ENCODE measurements at places on chromosomes 4 and X.
A peak's percentile ranks its signal among the peaks of the same experiment; 100 is the strongest.

DNA sequence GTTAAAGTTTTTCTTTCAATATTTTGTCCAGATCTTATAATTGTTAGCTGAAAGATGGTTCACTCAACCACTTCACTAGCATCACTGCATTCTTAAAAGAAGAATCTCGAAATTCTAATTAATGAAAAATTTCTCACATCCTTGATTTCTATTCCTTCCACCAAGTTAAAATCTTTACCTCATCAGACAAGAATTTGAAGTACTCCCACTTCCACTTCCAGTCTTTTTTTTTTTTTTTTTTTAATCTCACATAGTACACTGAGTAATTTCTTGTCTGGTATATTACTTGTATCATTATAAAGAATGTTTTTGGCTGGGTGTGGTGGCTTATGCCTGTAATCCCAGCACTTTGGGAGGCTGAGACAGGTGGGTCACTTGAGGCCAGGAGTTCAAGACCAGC is 73.2 kb downstream of the FBXW7 start:
- no peak for DNase-seq

DNA sequence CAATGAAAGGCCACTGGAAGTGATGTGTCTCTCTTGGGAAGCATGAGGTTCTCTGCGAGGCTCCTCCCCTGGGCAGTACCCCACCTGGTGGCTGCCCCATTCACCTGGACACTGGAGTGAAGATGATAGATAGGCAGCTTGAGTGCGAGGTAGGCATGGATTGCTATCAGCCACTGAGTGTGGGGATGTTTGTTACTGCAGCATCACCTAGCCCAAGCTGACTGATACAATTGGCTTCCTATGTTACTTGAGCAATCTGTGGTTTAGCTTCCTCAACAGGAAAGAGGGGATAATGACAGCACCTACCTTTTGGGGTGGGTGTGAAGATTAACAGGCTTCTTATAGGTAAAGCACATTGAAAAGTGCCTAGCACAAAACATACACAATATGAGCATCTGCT is 30.8 kb downstream of the ADRA2C start:
- DNase-seq: no peak

GRCh38 chr4:146592019-146592418 is 46.7 kb upstream of the POU4F2 start:
- no peak for DNase-seq

DNA sequence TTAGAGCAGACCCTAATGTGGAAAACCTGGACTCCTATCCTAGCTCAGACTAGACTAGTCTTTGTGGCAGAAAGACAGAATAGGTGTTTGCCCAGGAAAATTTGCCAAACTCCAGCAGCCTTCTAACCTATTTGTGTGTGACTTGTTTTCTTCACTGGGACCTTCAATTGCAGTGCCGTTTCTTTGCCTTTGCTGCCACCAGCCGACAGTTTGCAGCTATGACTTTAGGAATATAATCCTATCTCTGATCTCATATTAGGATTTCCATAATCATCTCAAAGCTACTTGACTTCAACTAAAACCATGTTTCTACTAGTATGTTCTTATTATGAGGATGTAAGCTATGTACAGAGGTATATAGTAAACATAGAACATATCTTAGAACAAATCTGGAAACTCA is 60.2 kb upstream of the PGAM4 start:
- DNase-seq: no peak

- DNase-seq: no peak
Observed at GRCh38 chrX:129359269-129359668, 164.0 kb downstream of the SMARCA1 start.

DNA sequence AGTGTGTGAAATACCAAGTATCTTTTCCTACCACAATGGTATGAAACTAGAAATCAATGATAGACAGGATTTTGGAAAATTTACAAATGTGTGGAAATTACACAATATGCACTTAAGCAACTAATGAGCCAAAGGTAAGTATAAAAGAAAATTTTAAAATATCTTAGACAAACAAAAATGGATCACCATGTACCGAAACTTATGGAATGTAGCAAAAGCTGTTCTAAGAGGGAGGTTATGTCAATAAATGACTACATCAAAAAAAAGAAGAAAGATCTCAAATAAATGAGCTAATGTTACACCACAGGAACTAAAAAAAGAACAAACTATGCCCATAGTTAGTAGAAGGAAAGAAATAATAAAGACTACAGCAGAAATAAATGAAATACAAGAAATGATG is 1084.1 kb downstream of the TECRL start:
- DNase-seq: no peak

DNA sequence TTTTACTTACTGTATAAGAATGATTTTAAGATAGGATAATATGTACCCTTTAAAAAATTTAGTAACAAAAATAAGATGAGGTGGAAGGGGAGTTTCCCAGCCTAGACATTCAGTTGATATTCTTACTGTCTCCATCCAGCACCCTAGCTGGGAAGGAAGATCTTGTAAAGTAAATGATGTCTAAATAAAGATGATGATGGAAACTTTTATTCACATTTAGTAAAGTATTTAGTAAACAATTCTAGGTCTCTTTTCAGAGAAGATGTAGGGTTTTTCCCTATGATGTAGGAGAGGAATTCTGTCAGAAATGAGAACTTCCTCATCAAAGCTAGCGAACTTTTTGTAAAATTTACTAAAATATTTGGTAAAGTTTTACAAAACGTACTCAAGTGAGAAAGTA is 136.8 kb downstream of the RAPGEF2 start:
- no peak for DNase-seq

GRCh38 chr4:104494185-104494584 is 509 bp downstream of the CXXC4 start:
- no peak for DNase-seq

GRCh38 chr4:33482773-33483172 is 2761.5 kb downstream of the ARAP2 start:
- no peak for DNase-seq

GRCh38 chr4:7910263-7910896 is 29.3 kb downstream of the AFAP1 start:
- DNase-seq: no peak

DNA sequence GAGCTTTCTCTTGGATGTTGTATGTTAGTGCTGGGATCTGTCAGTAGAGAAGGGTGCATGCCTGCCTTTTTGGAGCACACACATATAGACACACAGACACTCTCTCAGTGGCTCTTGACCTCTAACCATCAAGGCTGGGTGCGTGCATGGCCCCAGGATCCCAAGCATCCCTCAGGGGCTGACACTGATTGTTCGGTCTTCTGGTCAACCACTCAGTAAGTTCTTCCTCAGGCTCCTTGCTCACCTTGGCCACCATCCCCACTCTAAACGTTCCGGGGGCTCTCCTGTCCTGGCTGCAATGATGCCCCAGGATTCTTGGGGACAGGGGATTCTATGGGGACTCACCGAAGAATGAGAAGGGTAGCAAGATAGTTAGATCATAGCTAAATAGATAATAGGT is 179.6 kb downstream of the SHOX start:
- DNase-seq: no peak

DNA sequence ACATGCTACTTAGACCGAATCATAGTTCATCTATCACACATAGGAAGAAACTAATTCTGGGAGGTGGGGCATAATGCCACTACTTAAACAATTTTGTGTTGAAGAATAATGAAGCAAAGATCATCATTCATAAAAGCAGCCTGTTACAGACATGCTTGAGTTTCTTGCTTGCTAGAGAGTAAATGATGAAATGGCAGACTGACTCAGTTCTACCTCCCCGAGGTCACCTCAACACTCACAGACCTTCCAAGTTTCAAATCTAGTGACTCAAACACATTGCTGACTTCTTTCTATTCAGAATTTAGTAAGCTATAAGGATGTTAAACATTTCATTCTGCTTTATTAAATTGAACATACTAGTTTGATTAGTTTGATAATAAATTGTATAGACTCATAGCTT is 636.5 kb upstream of the FRG1 start:
- DNase-seq: no peak

DNA sequence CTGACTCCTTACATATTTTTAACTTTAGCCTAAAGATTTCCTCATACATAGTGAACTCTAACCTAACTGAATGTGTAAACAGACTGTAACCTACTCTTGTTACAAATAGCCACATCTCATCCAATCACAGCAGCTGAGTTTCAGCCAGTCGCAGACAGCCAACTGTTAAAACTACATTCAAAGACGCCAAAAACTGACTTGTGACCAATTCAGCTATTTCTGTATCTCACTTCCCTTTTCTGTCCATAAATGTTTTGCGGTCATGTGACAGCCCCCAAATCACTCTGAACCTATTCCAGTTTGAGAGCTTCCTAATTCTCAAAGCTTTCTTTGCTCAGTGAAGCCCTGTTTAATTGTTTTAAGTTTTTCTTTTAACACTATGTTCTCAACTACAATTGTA is 2731.9 kb downstream of the ARAP2 start:
- no peak for DNase-seq

DNA sequence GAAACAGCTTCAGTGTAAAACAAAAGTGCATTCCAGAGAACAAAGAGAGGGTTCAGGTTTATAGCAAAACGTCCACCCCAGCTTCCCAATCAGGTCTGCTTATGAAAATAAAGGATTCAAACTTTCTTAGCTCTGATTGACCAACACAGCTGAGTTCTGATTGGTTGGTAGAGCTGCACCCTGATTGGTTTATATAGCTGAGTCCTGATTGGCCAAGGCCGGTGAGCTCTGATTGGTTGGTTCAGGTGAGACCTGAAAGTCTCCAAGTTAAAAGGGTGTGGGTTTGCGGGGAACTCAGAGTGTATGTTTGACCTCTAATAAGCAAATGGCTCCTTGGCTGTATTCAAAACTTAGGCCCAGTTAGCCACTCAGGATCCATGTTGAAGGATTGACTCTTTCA is 20.9 kb downstream of the CLRN2 start:
- no peak for DNase-seq

GRCh38 chr4:146243141-146243882 is 29.0 kb downstream of the REELD1 start:
- no peak for DNase-seq

DNA sequence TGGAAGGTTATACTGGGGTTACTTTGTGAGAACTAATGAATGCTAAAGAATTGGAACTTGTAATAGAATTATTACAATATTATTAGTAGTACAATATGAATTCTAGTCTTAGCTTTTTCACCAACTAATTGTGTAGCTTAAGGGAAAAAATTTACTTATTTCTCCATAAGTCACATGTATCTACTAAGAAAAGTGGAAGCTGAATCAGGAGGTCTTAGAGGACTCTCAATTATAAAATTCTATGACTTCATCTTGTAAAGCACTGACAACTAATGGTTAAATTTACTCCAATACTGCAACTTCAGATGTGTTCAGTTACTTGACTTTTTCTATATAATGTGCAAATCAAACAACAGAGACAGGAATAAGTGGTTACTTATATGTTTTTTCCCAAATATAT is 899 bp upstream of the TMPRSS11D start:
- no peak for DNase-seq

GRCh38 chrX:155718972-155719586 is 106.3 kb upstream of the TMLHE start:
- DNase-seq: peak; percentile 52

- DNase-seq: no peak
Observed at GRCh38 chr4:42070463-42070862, 80.1 kb downstream of the SLC30A9 start.

DNA sequence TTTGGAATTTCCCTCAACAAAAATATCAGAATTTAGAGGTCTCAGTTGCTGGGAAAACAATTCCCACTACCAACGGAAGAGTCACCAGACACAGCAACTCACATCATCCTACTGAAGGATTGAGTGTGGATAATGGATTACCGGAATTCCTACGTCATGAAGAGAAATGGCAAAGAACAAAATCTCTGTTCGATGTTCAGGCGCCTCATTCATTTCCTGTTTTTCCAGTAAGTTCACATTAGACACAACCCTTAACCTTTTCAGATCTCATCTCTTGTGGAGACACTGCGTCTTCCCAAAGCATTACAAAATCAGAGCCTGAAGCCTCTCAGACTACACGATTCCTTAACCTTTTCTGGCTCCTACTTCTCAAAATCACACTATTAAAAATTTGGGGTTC is 58.5 kb upstream of the CPEB2 start:
- no peak for DNase-seq

- no peak for DNase-seq
Observed at GRCh38 chrX:36407836-36408235, 488.3 kb downstream of the CFAP47 start.

DNA sequence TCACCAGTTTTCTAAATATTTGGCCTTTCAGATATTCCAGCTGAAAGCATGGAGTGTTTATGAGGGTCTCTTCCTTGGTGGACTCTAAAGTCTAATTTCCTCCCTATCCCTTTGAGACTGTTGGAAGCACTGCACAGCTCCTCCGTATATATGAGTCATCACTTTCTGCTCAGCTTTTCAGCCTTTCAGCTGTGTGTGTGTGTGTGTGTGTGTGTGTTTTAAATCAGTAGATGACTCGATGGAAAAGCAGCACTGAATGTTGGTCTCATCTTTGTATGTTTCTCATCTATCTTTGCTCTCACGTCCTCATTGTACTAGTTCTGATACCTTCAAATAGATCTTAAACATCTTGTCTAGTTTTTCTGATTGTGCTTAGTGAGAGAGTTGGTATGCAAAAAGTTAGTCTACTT is 81.6 kb downstream of the ZFX start:
- no peak for DNase-seq

DNA sequence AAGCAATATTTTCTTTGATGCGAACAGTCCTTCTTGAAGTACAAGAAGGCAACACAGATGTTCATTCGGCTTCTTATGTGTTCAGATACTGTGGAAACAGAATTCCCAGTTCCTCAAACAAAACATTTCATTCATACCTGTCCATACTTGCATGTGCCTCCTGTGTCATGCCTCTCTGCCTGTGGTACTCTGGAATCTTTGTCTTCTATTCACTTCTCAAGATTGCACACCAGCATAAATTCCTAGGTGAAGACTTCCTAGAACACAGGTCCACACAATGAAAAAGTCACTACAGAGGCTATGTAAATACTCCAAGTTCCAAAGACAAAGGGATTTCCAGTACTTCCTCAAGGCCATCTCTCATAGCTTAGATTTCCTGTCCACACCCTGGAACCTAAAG is 367.2 kb downstream of the AFF2 start:
- DNase-seq: no peak

GRCh38 chr4:213971-214370 is 89.7 kb downstream of the ZNF718 start:
- no peak for DNase-seq

DNA sequence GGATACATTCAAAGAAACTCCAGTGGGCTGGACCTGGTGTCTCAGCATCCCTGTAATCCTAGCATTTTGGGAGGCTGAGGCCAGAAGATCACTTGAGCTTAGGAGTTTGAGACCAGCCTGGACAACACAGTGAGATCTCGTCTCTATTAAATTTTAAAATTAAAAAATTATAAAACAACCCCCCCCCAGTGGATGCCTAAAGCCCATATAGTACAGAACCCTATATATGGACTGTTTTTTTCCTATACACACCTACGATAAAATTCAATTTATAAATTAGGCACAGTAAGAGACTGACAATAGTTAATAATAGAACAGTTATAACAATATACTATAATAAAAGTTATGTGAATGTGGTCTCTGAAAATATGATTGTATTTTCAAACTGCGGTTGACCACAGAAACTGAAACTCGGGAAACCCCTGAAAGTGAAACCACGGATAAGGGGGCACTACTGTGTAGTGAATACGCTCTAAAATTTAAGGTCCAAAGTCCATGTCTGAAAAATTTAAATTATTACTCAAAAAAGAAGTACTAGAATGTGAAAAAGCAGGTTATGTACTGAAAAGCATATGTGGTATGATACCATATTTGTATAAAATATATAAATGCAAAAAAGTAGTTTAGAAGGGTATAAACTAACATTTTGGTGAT is 2.0 kb downstream of the SMIM14 start:
- DNase-seq: no peak

Measured in renal cortex interstitium (tissue), 15 donors.